ENCODE measurements at places on chromosomes 6 and 20. TPM values are rescaled to one million over a fixed set of nuclear protein-coding genes. Genes with fewer than 3 reads are reported as not detected.

DNA sequence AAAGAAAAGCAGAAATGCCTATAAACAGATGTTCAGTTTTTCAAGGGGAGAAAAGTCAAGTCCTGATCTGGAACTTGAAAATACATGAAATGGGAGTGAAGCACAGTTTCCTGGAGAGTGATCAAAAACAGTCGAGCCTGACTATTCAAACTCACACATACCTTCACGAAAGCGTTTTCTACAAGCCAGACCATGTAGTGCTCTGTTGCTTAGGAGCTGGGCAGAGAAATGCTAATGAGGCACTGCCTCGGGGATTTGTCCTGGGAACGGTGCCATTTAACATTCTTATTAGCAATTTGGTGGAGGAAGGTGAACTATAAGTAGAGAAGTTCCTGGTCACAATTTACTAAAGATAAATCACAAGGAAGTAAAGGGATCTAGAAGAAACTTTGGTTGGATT, 5.9 kb downstream of the NHSL1 start:
- no peak for DNase-seq

- DNase-seq = no peak
Observed at GRCh38 chr6:108080010-108080780, 5.7 kb upstream of the OSTM1 start.

- no peak for DNase-seq
Observed at GRCh38 chr20:58568126-58568482, 52.9 kb upstream of the APCDD1L start.

DNA sequence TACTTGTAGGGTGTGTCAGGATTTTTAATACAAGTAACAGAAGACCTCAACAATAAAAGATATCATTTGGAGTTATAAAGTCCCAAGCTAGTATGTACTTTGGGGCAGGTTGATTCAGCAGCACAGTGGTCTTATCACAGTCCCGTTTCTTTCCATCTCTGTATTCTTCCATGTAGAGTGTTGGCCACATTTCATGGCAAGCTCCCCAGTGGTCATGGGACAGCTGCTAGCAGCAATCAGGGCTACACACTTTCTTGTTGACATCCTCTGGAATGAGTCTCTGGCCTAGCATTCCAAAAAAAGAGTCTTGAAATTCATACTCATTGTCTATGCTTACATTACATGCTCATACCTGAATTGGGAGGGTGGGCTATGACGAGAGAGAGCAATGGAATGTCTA, 53.2 kb downstream of the SOBP start:
- peak; percentile 63 for DNase-seq

GRCh38 chr6:160420969-160421556, 72.9 kb downstream of the SLC22A3 start:
- peak; percentile 53 for DNase-seq

GRCh38 chr6:24718449-24719124, 367 bp downstream of the C6orf62 start:
- DNase-seq = no peak

- no peak for DNase-seq
Observed at GRCh38 chr6:127956260-127956888, 55.5 kb upstream of the THEMIS start.

DNA sequence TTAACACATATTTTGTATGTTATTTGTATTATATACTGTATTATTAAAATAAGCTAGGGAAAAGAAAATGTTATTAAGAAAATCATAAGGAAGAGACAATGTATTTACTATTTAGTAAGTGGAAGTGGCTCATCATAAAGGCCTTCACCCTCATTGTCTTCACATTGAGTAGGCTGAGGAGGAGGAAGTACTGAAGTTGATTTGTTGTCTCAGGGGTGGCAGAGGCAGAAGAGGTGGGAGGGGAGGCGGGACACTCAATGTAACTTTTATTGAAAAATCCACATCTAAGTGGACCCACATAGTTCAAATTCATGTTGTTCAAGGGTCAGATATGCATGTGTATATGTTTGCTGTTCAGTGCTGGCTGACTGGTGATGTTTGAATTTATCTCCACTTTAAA, 210.2 kb upstream of the CITED2 start:
- DNase-seq = no peak

- no peak for DNase-seq
Observed at GRCh38 chr6:40925341-40925740, 113.7 kb downstream of the UNC5CL start.

GRCh38 chr20:60024245-60024644, 66.0 kb downstream of the CDH26 start:
- no peak for DNase-seq

DDX43 gene
- polyA plus RNA-seq = 0.16 TPM

MYH7B gene
- polyA plus RNA-seq = 125 TPM

TINAG gene
- 0.09 TPM for polyA plus RNA-seq
